ENCODE measurements at places on chromosomes 13 and 19.
A peak's percentile ranks its signal among the peaks of the same experiment; 100 is the strongest.

DNA sequence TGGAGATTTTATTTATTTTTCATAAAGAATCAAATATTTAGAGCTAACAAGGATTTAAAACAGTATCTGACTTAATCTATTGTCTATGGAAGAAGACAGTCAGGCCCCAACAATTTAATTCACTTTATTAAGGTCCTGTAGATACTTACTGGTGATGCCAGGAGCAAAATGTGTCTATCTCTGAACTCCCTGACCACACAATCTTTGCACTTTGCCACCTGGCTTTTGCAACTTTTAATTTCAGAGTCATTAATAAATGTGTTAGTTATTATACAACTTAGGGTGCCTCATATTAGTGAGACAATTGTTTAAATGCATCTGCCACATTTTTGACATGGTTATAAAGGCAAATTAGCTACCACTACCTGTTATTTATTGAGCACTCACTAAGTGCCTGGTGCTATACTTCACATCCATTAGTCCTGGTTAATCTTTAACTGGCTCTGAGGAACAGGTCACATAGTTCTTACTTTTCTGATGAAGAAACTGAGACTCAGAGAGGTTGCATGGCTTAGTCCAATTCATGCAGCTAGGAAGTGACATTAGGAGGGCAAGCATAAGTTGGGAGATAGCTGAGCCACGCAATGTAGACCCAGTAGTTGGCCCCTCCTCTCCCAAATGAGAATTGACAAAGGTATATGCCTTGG is 297.9 kb downstream of the DCT start:
- no peak for DNase-seq

- DNase-seq: peak; percentile 44
Observed at GRCh38 chr13:86282442-86282841, 483.2 kb upstream of the SLITRK6 start.

DNA sequence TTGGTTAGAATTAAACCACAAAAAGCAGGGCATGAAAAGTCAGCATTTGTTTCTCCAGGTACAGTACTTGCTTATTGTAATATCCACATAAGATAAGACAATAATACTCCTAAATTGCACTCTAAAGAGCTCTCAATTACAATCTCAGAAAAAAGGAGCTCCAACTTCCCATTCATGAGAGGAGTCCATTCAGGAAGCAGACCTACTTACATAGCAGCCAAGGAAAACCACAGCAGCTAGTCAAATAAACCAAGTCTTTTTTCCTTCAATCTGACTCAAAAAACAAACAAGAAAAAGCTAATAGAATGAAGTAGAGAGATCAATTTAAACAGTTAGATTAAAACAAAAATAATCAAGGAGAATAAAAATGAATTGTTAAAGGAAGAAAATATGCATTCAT is 885.2 kb upstream of the SLITRK6 start:
- DNase-seq: no peak

GRCh38 chr13:44306371-44307192 is 67.0 kb upstream of the SERP2 start:
- peak; percentile 98 for DNase-seq

DNA sequence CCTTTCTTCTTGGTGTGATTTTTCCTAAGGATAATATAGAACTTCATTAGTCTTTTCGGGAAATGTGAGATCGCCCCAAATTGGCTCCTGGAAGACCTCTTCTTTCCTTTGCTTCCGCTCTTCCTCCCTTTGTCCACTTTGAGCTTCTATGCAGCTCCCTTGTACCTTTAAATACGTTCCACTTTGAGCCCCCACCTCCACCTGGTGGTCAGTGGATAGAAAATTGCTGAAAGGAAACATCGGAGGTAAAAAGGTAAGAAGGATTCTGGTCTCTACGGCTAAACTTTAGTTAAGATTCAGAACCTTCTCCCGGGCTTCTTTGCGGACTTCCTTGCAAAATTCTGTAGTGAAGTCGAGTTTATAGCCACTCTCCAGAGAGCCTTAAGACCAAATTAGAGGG is 55.0 kb upstream of the TM9SF2 start:
- no peak for DNase-seq

DNA sequence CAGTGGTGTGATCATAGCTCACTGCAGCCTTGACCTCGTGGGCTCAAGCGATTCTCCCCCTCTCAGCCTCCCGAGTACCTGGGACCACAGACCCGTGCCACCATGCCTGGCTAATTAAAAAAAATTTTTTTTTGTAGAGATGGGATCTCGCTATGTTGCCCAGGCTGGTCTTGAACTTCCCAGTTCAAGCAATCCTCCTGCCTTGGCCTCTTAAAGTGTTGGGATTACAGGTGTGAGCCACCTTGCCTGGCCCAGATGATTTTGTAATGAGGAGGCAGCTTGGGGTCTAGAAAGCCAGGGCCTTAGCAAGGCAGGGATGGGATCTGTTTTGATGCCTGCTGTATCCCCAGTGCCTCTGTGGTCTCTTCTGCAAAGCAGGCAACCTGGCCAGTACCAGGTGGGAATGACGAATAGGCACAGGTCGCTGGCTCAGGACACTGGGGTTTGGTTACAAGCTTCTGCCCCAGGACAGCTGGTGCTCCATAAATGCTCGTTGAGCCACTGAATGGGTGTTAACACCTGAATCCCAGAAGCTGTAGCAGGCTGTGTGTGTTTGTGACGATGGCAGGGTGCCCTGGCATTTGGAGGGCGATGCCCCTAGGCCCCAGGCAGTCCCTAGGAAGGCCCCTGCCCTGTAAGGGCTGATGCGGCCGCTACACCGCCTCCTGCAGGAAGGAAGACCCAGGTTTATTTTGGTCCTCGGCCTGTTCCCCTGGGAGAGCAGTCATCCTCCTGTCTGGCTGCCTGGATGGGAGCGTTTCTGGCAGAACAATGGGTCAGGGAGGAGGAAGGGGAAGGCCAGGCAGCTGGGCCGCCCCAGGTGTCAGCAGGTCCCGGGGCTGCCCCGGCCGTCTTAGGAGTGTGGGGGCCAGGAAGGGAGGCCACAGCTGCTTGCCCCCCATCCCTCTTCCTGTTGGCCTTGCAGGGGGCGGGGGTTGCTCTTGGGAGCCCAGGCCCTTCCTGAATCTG is 8.6 kb downstream of the TNFAIP8L1 start:
- DNase-seq: no peak

- DNase-seq: peak; percentile 77
Observed at GRCh38 chr13:95858286-95859075, 181.5 kb downstream of the DNAJC3 start.

DNA sequence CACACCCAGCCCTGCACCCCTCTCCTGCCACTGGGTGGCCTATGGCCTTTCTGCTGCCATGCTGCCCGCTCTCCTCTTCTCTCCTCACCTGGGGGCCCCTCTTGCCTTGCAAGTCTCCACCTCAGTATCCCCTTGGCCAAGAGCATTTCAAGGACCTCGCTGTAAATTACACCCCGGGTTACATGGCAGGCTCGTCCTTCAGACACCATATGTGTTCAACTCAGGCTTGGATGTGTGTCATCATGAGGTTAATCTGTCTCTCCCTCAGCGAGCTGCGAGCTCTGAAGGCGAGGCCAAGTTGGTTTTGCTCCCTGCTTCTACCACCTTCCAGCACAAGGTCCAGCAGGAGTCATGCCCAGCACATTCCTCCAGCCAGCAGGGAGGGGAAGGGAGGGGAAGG is 74.8 kb upstream of the TM9SF2 start:
- DNase-seq: no peak

- DNase-seq: no peak
Observed at GRCh38 chr13:85544756-85545155, 254.5 kb downstream of the SLITRK6 start.

DNA sequence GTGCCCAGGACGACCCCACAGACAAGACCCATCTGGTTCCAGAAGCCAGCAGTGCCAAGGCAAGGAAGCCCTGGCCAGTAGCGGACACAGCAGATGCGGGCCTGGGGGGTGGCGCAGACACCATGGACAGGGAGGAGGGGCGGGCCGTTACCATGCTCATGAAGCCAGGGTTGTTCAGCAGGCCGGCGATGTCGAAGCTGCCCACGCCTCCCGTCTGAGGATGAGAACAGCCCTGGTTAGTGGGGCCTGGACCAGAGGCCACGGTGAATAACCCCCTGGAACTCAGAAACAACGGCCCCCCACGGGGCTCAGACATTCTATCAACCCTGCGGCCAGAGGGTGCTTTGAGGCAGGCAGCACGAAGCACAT is 21.5 kb upstream of the SLC39A3 start:
- no peak for DNase-seq

- no peak for DNase-seq
Observed at GRCh38 chr19:5466072-5466471, 10.9 kb downstream of the ZNRF4 start.

GRCh38 chr13:40069173-40070044 is 413.9 kb downstream of the COG6 start:
- peak; percentile 60 for DNase-seq

DNA sequence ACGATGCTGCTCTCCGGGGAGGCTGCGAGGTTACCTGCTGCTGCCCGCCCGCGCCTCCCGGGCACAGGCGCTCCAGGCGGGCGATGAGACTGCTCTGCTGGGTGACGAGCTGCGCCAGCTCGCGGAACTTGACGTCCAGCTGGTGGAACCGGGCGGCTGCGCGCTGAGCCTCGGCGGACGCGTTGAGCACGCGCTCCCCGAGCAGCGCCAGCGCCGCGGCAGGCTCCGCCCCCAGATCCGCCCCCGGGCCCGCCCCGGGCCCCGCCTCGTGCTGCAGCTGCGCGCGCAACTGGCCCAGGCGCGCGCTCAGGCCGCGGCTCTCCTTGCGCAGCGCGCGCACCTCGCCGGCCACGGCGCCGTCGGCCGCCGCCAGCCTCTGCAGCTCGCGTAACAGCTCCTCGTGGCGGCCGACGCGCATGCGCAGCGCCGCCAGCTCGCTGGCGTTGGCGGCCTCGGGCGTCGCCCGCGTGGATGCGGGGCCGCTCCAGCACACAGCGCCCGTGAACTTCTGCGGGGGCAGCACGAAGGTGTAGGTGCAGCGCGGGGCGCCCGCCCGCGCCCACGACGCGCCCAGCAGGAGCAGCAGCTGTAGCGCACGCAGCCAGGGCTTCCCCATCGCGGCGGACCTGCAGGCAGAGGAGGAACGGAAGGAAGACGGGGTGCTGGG is 6.4 kb downstream of the ANGPTL6 start:
- DNase-seq: no peak

DNA sequence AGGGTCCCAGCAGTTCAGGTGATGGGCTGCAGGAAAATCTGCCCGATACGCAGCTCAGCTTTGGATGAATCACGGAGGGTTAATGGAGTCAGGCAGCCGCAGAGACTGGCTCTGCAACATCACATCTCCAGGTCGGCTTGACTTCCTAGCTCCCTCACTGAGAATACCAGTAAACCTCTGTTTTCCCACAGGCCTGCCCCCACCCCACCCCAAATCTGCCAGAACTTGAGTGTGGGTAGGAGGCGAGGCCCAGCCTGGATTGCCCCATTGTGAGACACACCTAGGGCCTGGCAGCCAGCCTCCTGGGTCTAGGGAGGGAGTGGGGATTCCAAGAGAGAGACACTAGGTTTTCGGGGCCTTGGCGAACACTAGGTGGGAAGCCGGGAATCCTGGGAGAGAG is 3.7 kb upstream of the KRTDAP start:
- DNase-seq: no peak

DNA sequence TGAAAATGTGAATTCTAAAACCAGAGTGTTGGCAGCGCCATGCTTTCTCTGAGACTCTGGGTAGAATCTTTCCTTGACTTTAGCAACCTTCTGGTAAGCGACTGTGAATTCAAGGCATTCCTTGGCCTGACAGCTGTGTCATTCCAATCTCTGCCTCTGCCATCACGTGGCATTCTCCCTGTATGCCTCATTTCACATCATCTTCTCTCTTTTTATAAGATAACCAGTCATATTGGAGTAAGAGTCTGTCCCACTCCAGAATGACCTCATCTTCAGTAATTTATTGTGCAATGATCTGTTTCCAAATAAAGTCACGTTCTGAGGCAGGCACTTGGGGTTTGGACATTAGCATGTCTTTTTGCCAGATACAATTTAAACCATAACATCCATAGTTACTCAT is 103.4 kb upstream of the POSTN start:
- DNase-seq: no peak

DNA sequence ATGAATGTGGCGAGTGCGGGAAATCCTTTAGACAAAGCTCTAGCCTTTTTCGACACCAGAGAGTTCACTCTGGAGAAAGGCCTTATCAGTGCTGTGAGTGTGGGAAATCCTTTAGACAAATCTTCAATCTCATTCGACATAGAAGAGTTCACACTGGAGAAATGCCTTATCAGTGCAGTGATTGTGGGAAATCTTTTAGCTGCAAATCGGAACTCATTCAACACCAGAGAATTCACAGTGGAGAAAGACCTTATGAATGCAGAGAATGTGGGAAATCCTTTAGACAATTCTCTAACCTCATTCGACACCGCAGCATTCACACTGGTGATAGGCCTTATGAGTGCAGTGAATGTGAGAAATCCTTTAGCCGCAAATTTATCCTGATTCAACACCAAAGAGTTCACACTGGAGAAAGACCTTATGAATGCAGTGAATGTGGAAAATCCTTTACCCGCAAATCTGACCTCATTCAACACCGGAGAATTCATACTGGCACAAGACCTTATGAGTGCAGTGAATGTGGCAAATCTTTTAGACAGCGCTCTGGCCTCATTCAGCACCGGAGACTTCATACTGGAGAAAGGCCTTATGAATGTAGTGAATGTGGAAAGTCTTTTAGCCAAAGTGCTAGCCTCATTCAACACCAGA is 5.7 kb downstream of the ZNF551 start:
- DNase-seq: no peak

DNA sequence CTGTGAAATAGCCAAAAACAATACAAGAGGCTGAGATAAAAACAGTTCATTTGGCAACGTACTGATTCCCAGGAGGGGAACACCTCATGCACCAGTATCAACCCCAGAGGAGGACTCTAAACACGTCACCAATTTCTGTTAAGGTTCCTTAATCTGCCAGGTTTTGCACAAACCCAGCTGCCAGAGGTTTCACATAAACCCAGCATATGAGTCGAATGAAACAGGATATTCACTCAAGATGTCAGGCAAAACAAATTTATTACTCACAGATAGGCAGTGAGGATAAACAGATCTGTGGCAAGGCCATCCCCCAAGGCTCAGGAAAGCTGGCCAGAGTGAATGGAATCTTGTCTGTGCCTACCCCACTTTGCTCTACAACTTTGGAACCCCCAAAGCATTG is 210.9 kb downstream of the GPC5 start:
- DNase-seq: no peak

- DNase-seq: no peak
Observed at GRCh38 chr19:8370176-8371010, 6.4 kb downstream of the ANGPTL4 start.

DNA sequence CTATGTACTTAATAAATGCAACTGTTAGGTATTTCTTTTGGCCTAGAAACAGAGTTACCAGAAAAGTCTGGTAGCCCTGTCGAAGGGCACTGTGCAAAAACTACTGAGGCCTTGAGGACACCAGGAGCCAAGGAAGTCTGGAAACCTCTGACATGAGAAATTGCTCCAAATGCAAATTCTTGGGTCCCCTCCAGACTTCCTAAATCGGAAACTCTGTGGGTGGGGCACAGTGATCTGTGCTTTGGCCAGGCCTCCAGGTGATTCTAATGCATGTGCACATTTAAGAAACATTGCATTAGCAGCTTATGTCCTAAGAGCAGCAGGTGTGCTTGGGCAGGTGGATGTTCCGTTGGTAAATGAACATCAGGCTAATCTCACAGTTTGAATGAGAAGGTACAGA is 50.0 kb downstream of the STARD13 start:
- DNase-seq: no peak

Data from glomerular endothelial cell (primary cell).